Activated CD4-positive, alpha-beta T cell treated with anti-CD3 and anti-CD28 coated beads, Interleukin-2, amount 10 ng/mL, durations not matched to agents 7 days and 5 days (primary cell): ENCODE measurements at places on chromosomes 1 and 21. TPM values are rescaled to one million over a fixed set of nuclear protein-coding genes. Genes with fewer than 3 reads are reported as not detected.

DNA sequence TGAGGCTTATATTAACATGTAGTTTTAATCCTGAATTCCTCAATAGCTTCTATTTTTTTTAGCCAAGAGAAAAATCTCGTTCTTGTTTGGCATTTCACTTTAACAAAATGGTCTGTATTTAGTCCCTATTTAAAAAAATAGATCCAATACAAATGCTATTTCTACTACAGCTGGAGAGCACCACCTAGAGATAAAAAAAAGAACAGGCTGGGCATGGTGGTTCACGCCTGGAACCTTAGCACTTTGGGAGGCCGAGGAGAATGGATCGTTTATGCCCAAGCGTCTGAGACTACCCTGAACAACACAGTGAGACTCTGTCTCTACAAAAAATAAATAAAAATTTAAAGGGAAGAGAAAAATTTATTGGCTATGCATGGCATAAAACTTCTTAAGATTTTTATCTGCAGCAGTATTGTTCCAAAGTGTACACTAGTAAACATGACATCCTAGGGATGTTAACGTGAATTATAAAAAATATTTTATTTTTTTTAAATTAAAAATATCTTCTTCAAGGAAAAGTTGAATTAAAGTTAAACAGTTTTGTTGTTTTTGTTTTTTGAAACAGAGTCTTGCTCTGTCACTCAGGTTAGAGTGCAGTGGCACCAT is 4.4 kb downstream of the ST7L start:
- peak overlapping the region; percentile 33 for H3K27ac ChIP-seq
- H3K27me3 ChIP-seq: no peaks in the 10 kb centered on the region
- peak; percentile 29 for DNase-seq
- H3K4me1 ChIP-seq: peaks cover 25% of the 10 kb centered on the region
- peaks cover 18% of the 10 kb centered on the region for H3K36me3 ChIP-seq

DNA sequence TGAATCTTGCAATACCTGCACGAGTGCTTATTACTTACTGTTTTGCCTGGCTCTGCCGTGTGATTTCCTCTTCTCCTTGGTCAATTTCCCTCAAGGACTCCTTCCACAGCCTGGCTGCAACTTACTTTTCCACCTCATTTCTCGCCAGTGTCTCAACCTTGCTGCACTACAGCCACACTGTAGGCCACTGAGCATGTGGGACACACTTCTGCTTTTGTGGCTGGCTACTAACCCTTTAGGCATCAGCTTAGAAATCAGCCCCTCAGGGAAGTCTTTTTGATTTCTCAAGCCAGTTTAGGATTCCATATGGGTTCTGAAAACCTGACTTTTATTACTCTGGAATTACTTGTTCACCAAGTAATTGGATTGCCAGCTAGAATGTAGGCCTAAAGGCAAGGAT is 5.2 kb upstream of the DMRTB1 start:
- peaks cover 20% of the 10 kb centered on the region for H3K27me3 ChIP-seq
- H3K4me3 ChIP-seq: no peak overlapping the region
- no peak for DNase-seq
- no peak overlapping the region for H3K27ac ChIP-seq
- no peaks in the 10 kb centered on the region for H3K4me1 ChIP-seq

GRCh38 chr1:181135815-181136737 is 47.6 kb downstream of the IER5 start:
- H3K36me3 ChIP-seq: peaks cover 2% of the 10 kb centered on the region
- no peak overlapping the region for H3K4me3 ChIP-seq
- peak overlapping the region; percentile 90 for H3K27ac ChIP-seq
- no peak for DNase-seq
- H3K4me1 ChIP-seq: peaks cover 77% of the 10 kb centered on the region

TRIM63 gene
- total RNA-seq: 0.10 TPM

RAVER2 gene
- total RNA-seq: 1.7 TPM

PODN gene
- total RNA-seq: not detected

DNA sequence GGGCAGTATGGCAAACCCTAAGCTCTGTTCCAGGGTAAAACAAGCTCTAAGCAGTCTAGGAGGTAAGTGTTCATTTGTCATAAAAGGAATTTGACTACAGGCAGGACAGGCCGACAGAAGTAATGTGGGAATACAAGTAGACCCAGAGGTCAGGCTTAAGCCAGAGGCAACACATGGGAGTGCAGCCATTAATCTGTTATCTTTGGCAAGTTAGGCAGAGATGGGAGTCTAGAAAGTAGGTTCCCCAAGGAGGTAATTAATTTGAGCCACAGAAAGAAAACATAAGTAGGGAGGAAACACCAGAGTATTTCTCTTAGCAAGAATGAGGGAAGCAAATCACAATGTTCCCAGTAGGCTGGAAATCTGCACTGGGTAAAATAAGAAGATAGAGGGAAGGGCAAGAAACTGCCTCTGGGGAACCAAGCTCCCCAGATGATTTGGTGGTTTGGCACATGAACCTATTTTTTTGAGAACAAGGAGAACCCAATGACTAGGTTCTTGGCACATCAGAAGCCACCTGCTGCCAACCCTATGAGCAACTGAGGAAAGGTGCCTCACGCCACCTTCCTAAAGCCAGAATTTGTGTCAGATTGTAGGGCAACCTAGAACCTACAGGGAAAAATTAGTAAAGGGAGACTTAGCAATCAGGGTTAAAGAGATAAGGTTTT is 636.4 kb upstream of the PLXNA2 start:
- H3K27ac ChIP-seq: no peak overlapping the region
- no peak overlapping the region for H3K4me3 ChIP-seq
- H3K27me3 ChIP-seq: no peaks in the 10 kb centered on the region
- H3K4me1 ChIP-seq: no peaks in the 10 kb centered on the region

DNA sequence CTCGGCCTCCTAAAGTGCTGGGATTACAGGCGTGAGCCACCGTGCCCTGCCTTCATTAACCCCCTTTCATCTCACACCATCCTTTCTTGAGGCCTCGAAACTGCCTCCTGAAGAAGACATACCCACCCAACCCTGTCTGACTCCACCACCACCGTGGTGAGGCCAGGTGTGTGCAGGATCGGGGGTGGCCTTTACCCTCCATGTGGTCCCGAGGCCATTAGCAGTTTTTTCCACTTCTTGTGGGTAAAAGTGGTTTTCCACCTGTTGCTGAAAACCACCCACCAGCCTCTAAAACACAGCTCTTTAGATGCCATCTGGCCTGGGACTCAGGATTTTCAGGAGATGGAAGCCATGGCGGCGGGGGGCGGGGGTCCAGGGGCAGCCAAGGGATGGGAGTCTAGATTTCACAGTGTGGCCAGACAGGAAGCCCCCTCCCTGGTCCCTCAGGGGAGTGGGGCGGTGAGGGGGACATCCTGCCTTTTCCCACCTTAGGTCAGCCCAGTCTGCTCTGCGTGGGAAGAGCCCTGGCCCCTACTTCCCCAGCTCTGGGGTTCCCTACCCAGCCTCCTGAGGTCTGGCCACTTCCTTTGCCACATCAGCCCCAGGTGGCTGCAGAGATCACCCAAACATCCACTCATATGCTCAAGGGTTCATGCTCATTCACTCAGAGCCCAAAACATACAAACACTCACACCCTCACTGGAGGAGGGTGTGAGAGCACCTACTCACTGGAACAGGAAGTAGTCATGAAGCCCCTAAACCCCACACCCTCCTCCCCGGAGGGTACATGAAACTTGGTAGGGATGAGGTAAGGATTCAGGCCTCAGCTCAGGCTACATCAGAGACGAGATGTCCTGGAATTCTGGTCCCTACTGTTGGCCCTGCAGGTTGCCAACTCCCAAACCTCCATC is 2.3 kb downstream of the FGR start:
- peaks cover 10% of the 10 kb centered on the region for H3K27me3 ChIP-seq
- no peaks in the 10 kb centered on the region for H3K36me3 ChIP-seq
- H3K4me3 ChIP-seq: peak overlapping the region; percentile 32
- H3K4me1 ChIP-seq: peaks cover 74% of the 10 kb centered on the region
- peak overlapping the region; percentile 81 for H3K27ac ChIP-seq
- peak; percentile 42 for DNase-seq
